NCI-H1694 (cell line): ENCODE measurements at places on chromosomes 11 and 22.

GRCh38 chr11:9936754-9937153 is 272.9 kb downstream of the SWAP70 start:
- DNase-seq, result no peak

GRCh38 chr11:75499423-75500190 is 26.1 kb downstream of the GDPD5 start:
- no peak for DNase-seq

GRCh38 chr22:19422440-19423301 is 8.9 kb downstream of the HIRA start:
- no peak for DNase-seq

- no peak for DNase-seq
Observed at GRCh38 chr11:11985954-11986949, 22.2 kb downstream of the DKK3 start.

GRCh38 chr11:119152043-119152442 is 3.2 kb downstream of the ABCG4 start:
- DNase-seq, result no peak

- no peak for DNase-seq
Observed at GRCh38 chr11:59771605-59772004, 16.4 kb downstream of the STX3 start.

- DNase-seq, result no peak
Observed at GRCh38 chr11:17821648-17822400, 87.2 kb downstream of the KCNC1 start.

GRCh38 chr22:30828187-30829155 is 133.8 kb downstream of the OSBP2 start:
- no peak for DNase-seq

DNA sequence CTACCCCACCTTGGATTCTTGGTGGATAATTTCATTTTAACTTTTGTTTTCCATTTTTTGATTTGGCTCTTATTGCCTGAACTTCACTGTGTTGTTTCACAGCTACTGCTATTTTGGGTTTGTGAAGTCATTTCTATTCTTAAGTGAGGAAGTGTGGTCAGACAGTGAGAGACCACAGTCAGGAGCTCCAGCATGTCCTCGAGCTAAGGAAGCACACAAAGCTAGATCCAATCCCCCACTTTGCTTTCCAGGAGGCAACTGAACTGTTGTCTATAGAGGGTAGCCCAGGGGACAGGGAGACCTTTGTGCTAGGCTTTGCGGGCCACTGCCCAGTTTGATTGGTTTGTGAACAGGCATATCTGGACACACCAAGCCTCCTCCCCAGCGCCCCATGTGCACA is 251.8 kb upstream of the KIRREL3 start:
- DNase-seq, result no peak

GRCh38 chr11:120589376-120589775 is 77.8 kb downstream of the GRIK4 start:
- DNase-seq, result no peak

- no peak for DNase-seq
Observed at GRCh38 chr11:106491751-106492150, 414.3 kb downstream of the AASDHPPT start.

- peak; percentile 29 for DNase-seq
Observed at GRCh38 chr11:67640021-67640757, 626 bp upstream of the TBX10 start.

- DNase-seq, result no peak
Observed at GRCh38 chr11:134508219-134508990, 96.4 kb upstream of the B3GAT1 start.

GRCh38 chr11:14054116-14055107 is 91.9 kb downstream of the SPON1 start:
- no peak for DNase-seq

DNA sequence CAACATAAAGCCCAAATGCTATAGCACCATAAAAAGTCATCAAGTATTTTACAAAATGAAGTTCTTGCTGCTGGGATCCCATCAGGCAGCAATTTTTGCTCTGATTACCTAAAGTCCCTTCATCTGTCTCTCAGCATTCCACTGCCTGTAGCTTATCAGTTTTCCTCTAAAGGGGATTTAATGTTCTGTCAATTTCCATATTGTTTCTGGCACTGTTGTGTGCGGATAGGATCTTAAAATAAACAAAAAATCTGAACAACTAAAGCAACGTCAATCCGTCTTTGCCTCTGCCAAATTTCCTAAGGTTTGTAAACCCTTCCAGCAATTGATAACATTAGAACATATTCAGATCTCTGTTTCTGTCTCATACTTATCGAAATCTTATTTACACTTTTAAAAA is 1126.3 kb upstream of the RAG2 start:
- DNase-seq, result no peak

GRCh38 chr11:894575-895201 is 15.9 kb downstream of the CHID1 start:
- no peak for DNase-seq

- DNase-seq, result no peak
Observed at GRCh38 chr22:25602445-25602844, 38.0 kb downstream of the GRK3 start.

GRCh38 chr22:37394341-37394740 is 32.9 kb downstream of the ELFN2 start:
- DNase-seq, result no peak

DNA sequence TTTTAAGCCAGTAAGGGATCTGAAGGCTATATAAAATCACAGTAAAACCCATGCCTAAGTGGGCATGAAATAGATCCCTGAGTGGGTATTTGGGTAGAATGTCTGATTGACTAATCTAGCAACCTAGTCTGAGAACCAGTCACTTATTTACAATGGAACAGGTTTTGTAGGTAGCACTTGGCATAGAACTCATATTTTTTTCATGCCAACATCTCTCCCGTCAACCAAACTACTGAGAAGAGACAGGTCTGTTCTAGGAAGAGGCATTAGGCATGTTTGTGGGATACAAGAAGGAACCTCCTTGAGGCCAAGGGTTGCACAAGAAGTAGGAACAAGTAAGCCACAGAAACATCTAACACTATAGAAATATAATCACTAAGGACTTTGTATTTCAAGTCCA is 840.4 kb upstream of the TENM4 start:
- DNase-seq, result no peak

DNA sequence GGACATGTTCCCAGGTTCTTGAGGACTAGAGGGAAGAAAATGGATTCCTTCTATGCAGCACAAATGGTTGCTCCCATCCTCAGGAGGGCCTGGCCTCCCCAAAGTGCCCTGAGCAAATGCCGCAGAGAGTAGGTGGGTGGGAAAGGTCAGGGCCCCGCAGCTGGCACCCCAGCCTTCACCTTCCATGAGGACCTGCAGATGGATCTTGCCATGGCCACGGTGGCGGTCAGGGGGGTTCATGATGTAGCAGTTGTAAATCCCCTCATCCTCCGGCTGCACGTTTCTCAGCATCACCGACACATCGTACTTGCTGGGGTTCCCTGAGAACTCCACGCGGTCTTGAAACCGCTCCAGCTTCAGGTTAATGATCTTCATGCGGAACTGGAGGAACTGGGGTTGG is 8.5 kb downstream of the SCN2B start:
- DNase-seq, result no peak

GRCh38 chr22:33582822-33583400 is 337.4 kb downstream of the LARGE1 start:
- no peak for DNase-seq

GRCh38 chr22:43100225-43100624 is 10.3 kb upstream of the BIK start:
- DNase-seq, result no peak

- DNase-seq, result peak; percentile 78
Observed at GRCh38 chr11:45354976-45355705, 69.0 kb upstream of the SYT13 start.

DNA sequence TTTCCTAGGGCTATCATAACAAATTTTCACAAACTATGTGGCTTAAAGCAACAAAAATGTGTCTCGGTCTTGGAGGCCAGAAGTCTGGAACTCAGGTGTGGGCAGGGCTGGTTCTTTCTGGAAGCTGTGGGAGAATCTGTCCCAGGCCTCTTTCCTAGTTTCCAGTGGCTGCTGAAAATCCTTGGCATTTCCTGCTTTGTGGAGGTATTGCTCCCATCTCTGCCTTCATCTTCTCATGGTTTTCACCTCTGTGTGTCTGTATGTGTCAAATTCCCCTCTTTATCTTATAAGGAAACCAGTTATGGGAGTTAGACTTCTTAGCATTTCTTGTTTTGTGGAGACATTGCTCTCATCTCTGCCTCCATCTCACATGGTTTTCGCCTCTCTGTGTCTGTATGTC is 130.4 kb upstream of the PLET1 start:
- no peak for DNase-seq

DNA sequence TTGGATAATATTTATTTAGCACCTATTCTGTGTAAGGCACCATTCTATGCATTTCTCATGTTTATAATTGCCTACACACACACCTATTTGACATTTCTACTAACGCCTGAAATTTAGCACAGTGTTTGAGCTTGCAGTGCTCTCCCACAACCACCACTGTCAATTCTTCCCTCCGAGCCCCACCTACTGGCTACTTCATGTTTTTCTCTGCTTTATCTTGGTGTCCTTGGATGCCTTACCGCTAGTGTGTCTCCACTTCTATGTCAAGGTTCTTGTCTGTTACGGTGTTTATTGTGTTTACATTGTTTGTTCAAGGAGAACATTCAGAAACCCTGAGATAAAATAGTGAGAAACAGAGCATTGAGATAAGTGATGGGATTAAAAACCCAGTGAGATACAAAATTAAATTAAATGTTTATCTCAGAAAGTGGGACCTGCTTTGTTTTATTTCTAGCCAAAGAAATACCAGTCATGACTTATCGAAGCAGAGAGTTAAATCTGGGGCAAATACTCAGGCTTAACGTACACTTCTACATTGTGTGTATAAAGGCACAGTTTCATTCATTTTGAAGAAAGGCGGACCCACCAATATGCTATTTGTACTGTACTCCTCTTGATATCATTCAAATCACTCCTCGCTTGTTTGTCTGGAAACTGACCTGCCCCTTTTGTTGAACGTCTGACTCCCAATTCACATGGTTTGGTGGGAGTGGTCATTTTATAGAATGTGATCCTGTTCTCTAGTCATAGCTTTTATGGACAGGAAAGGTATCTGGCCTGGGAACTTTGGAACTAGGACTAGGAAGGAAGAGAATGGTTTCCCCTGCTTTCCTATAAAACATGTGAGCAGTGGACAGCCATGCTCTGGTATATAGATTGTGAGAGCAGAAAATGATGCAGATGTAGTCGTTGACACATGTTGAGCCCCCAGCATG is 39.2 kb upstream of the SLC36A4 start:
- DNase-seq, result no peak

GRCh38 chr11:60887556-60887955 is 18.8 kb downstream of the PRPF19 start:
- peak; percentile 84 for DNase-seq

DNA sequence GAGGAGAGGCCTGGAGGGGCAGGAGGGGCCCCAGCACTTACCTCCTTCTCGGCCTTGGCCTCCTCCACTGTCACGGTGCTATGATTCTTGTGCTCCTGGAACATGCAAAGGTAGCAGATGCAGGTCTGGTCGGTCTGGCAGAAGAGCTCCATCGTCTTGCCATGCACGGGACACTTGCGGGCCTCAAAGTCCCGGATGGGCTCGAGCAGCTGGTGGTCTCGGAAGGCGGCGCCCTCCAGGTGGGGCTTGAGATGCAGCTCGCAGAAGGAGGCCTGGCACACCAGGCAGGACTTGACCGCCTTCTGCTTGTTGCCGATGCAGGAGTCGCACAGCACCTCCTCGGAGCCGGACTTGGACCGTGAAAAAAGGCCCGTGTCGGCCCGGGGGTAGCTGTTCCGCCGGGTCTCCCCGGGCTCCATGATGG is 714 bp downstream of the TRIM29 start:
- no peak for DNase-seq

DNA sequence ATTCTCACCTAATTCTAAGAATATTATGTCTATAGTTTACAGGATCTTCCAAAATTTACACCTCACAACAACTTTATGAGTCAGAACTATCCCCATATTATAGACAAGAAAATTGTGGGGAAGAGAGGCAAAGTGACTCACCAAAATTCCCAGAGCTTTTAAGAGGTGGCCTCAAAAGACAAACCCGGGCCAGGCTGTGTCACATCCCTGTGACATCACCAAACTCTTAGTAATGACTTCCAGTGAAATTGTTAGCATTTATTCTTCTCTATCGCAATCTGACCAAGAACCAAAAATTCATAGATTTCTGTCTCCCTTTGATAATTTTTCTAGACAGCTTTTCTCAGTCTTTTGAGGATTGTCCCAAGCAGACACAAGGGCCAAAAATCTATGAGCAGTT is 134.3 kb downstream of the SNX19 start:
- no peak for DNase-seq

DNA sequence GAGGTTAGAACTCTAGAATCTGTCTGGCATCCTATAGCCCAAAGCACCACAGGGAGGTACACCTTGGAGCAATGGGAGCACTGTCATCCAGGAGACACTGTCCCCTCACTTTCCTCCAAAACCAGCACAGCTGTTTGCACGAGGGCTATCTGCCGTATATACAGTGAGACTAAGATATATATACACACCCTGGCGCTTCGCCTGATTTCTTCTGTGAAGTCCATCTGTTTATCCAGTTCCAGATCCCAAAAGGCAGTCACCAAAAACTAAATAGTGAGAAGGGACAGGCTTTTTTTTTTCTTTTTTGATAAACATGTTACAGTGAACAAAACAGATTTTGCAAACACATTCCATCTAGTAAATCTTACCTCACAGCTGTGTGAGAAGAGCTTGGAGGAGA is 68.5 kb downstream of the ARFGAP2 start:
- DNase-seq, result no peak

GRCh38 chr11:13225038-13226001 is 52.3 kb upstream of the BMAL1 start:
- no peak for DNase-seq

GRCh38 chr11:72058416-72059034 is 21.8 kb downstream of the NUMA1 start:
- peak; percentile 29 for DNase-seq

- no peak for DNase-seq
Observed at GRCh38 chr11:108307751-108308150, 84.9 kb downstream of the ATM start.

DNA sequence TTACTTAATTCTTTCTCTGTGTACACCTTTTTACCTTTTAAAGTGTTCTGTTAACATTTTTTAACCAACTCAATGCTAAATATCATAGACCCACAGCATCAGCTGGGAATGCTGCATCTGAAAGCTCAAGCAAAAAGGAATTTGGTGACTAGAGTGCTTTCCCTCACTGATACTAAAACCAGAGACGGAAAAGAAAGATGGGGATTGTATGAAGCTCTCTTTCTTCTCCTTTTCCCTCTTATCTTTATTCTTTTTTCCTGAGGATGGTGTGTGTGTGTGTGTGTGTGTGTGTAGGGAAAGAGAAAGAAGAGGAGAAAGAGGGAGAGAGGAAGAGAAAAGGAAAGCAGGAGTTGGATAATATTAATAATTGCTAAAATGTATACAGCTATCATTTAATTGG is 4.1 kb upstream of the SIK2 start:
- DNase-seq, result no peak

DNA sequence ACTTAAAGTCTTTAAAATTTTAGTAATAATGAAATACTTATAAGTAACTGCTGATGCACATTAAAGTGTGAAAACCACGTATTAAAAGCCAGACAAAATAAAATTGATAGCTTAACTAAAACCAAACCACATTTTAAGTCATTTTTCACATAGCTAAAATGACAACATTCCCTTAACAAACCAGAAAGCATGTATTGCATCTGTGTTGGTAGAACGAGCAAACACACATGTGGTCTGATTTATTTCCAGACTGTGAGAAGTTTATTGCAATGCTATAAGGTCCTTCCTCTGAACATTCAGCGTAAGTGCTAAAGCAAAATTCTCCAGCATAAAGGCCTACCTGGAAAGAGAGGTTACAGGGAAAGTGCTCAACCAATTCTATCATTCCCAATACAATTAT is 57.8 kb downstream of the ARHGAP20 start:
- no peak for DNase-seq
